ENCODE measurements at places on chromosomes 4 and X.

DNA sequence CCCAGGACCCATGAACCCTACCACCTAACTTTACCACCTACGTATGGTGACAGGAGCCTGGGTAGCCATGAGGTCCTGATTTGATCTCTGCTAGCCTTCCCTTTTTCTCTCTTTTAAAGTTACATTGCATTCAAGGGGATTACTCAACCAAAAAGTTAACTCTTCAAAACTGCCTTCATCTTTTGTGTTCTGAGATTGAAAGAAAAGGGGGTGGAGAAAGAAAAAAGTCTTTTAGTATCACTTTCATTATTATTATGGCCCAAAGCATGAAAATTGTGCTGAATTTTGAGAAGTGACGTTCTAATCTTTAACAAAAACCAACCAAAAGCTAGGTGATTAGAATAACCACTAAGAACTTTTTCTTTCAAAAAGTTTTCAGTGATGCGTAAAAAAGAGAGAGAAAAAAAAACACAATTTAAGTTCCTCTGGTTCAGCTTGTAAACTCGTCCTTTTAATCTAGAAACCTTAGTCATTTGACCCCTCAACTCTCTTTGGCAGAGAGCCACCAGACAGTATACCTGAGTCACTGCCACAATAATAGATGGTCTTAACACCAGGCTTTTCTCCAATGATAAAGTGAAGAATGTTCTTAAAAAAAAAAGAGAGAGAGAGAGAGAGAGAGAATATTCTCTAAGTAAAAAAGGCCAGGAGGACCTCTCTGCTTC is 347.4 kb upstream of the FGF13 start:
- DNase-seq = no peak

DNA sequence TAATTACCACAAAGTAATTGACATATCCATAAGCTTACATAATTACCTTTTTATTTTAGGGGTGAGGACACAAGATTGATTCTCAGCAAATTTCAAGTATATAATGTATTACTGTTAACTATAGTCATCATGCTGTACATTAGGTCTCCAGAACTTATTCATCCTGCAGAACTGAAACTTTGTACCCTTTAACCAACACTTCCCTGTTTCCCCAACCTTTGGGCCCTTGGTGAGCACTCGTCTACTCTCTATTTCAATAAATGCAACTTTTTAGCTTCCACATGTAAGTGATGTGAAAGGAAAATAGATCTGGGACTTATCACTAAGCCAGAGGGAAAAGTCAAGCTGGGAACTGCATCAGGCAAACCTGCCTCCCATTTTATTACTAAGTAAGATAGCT is 33.6 kb upstream of the CCNG2 start:
- DNase-seq = no peak

DNA sequence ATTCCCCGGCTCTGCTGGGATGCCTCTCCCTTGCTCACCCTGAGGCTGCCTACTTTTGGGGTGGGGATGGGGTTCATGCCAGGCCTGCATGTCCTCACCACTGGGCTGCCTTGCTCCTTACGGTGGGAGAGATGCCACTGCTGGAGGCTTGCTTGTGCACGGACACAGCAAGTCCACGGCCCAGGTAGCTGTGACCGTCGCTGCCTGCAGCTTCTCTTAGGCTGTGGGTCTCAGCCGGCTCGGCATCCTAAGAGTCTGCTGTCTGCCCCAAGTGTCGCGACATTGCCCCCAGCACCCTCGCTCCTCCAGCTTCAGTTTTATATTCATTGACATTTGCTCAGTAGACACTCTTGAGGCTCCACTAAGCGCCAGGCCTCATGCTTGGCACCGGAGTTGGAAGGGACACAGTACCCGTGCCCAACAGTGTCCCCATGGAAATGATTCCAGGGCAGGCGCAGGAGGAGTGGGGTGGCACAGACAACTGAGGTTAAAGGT is 58.3 kb downstream of the TBC1D14 start:
- DNase-seq = no peak

- no peak for DNase-seq
Observed at GRCh38 chr4:23572382-23572781, 317.5 kb downstream of the PPARGC1A start.

DNA sequence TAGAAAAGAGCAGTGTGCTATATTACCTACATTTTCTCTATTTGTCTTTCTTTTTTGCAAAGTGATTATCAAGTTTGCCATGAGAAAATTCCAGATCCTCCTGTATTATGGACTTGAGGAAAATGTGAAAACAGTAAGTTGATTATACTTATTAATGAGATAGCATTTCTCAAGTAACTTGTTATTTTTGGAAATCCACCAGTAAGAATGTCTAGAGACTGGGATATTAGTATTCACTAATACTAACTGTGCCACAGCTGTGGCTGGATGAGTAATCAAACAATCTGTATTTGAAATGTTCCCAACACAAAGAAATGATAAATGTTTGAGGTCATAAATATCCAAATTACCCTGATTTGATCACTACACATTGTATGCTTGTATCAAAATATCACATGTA is 147.0 kb upstream of the CTSO start:
- no peak for DNase-seq

DNA sequence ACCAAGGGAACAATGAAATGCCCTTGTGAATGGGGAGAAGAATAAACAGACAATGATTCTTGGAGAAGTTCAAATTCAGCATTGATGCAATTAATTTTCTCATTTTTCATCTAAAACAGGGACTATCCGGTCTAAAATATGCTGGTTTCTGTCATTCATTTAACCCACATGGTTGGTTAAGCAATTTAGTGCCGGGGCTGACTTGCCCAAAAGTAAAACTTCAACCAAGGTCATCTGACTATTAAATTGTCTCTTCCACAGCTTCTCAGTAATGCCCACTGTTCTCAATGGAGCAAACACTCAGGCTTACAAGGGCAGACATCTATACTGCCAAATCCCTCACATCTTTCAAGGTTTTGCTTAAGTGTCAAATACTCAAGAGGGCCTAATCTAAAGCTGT is 51.3 kb downstream of the ANXA10 start:
- no peak for DNase-seq

GRCh38 chrX:134949271-134949670 is 41.5 kb upstream of the SMIM10 start:
- no peak for DNase-seq

- DNase-seq = no peak
Observed at GRCh38 chrX:113586281-113586898, 745.8 kb upstream of the AMOT start.

GRCh38 chr4:175435381-175435783 is 376.7 kb downstream of the GPM6A start:
- no peak for DNase-seq

- no peak for DNase-seq
Observed at GRCh38 chr4:89446193-89446592, 138.6 kb upstream of the GPRIN3 start.

DNA sequence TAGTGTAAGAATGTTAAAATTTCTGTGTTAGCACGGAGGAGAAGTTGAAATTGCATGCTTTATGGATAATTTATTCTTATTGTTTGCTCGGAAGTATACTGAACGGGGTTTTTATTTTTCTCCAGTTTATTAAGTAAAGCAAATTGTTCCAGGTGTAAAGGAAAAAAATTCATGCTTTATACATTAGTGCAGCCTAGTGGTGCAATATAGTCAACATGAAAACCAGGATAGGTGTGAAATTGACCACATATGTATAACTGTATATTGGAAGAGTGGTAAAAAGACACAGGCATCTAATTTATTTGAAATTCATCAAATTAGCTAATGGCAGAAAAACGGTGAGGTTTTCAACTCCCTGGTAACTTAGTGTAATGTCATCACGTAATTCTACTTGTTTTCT is 959 bp downstream of the BRS3 start:
- DNase-seq = no peak

DNA sequence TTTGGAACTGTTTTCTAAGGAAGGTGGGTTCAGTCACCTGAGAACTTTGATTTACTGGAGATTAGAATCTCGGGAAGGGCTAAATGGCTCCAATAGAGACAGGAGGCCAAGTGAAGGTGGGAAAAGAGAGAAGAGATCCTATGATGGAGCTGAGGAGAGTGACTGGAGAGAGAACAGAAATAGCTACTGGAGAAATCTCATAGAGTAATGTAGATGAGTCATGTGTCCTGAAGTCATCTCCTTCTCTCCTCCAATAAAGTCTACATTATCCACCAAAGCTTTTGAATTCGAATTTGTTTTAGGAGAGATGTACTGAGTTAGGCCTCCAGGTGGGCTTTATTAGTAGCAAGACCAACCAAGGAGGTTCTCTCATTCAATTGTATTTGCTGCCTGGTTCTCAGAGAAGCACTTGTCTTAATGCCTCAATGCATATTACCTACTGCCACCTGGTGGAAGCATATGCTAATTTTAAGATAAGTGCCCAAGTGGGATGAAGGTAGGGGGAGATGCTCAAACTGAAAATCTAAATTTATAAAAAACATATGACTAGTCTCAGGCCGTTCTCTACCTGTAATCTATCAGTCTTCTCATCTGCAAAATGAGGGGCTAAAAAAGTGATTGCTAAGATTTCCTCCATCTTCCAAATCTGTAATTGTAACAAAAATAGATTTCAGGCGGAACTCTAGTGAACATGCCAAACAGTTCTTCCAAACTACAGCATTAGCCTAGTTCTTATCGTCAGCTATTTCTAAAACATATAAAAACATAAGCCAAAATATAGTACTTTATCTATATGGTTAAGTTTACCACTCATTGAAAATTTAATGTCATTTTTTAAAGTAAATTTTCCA is 24.4 kb downstream of the TXK start:
- DNase-seq = no peak

DNA sequence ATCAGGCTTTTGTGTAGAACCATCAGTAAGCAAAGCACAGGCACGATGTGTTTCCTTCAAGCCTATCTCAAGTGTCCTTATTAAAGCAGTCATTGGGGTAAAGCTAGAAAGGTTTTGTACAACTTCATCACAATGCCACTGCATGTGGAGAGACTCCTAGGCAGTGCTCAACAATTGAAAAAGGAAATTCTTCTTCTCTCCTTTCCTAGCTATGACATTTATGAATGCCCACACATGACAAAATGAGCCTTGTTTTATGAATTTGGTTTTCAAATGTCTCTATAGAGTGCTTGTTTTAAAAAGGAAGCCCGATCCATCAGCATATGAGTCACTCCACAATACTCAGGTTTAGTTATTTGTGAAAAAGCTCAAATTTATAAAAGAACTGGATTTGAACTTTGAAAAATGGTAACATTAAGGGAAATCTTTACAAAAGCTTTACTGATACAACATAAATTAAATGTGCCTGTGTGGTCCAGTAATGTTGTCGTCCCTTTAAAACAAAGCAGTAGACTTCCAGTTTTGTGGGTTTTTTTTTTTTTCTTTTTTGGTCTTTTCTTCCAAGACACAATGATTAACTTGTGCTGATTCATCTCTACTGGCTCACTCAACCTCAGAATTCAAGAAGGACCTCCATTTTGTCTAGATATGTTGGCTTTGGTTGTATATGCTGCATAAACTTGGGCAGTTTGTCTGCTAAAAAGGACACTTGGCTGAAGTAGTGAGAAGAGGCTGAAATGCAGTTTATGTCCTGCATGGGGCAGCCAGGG is 273.8 kb downstream of the GASK1B start:
- DNase-seq = no peak

DNA sequence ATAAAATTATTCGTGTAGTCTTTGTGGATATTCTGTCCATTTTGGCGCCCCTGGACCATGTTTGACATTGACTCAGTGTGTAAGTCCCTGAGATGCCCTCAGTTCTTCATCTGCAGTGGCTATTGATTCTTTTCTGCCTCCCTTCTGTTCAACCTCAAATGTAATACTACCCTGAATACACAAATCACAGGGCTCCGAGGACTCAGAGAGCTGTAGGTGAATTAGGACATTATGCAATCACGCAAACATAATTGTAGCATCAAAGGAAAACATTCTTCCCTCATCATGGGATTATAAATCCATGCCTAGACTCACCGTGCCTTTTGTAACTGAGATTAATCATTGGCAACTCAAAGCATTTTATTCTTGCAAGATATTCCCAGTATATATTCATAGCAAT is 161.4 kb upstream of the PACRGL start:
- DNase-seq = no peak

GRCh38 chr4:53854991-53855568 is 209.3 kb downstream of the CHIC2 start:
- no peak for DNase-seq

- DNase-seq = peak; percentile 64
Observed at GRCh38 chrX:111098874-111099273, 2.9 kb downstream of the PAK3 start.

DNA sequence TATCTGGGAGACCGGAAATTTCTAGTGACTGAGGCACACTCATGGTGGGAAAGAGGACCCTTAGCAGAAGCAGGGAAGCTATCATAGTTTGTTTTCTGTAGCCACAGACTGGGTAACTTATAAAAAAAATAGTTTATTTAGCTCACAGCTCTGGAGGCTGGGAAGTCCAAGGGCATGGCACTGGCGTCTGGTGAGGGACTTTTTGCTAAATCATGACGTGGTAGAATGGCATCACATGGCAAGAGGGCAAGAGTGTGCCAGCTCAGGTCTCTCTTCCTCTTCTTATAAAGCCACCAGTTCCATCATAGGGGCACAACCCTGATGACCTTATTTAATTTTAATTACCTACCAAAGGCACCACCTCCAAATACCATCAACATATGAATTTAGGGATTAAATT is 13.3 kb downstream of the APLN start:
- no peak for DNase-seq

DNA sequence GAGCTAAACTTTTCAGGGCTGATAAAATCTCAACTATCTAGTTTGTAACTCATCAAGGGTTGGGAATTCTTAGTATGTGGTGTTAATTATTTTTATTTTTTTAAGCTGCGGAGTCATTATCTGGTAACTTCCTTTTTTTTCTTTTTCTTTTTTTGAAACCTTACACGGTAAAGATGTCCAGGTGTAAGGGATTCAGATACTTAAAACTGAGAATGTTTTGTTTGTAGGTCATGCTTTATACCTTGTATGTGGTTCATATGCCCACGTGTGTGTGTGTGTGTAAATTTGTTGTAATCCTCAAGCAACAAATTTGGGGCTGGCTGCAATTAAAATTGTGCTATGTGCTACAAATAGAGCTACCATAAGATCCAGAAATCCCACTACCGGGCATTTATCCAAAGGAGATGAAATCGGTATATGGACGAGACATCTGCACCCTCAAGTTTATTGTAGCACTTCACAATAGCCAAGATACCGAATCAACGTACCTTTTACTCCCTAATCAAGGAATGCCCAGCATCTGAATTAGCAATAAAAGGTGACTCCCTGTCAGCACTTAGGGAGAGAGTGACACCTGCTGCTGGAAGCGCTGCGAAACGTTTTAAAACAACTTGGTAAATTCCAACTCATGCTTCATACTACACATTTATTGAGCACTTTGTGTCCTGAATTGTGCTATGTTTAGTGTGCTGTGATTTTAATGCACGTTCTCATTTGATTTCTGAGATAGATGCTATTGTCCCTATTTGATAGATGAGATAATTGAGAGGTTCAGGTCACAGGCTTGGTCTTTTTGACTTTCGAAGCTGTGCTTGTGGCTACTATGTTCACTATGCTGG is 16.1 kb downstream of the MSMO1 start:
- DNase-seq = no peak

DNA sequence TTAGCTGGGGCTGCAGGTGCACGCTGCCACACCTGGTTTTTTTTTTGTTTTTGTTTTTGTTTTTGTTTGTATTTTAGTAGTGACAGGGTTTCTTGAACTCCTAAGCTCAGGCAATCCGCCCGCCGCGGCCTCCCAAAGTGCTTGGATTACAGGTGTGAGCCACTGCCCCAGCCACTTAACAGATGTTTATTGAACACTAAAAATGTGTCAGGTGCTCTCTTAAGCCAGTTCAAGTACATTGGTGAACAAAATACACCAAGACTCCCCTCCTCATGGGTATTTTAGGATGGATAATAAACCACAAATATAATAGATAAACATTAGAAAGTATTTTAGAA is 69.9 kb downstream of the TRAPPC11 start:
- no peak for DNase-seq

GRCh38 chrX:148049441-148049840 is 68.3 kb downstream of the FMR1NB start:
- DNase-seq = no peak

All from activated CD4-positive, alpha-beta T cell treated with anti-CD3 and anti-CD28 coated beads, Interleukin-2, amount 50 U/mL, for 48 hours (primary cell).